Activated gamma-delta T cell treated with Interleukin-2 at 50 U/mL for 16 hours (primary cell): ENCODE measurements at places on chromosomes 3 and 15.

- no peak for DNase-seq
Observed at GRCh38 chr15:48565560-48566482, 79.7 kb downstream of the FBN1 start.

GRCh38 chr3:175179055-175179454 lies 319.9 kb downstream of the NAALADL2 start:
- DNase-seq: no peak

- DNase-seq: no peak
Observed at GRCh38 chr3:52435246-52436101, 9.4 kb downstream of the SEMA3G start.

- no peak for DNase-seq
Observed at GRCh38 chr15:45116006-45116481, 1.9 kb downstream of the DUOXA2 start.

- peak; percentile 11 for DNase-seq
Observed at GRCh38 chr3:146577662-146578061, 27.5 kb downstream of the PLSCR5 start.

- peak; percentile 36 for DNase-seq
Observed at GRCh38 chr3:39126532-39127071, 19.1 kb downstream of the TTC21A start.

- no peak for DNase-seq
Observed at GRCh38 chr3:112354642-112355306, 21.8 kb downstream of the CD200 start.

DNA sequence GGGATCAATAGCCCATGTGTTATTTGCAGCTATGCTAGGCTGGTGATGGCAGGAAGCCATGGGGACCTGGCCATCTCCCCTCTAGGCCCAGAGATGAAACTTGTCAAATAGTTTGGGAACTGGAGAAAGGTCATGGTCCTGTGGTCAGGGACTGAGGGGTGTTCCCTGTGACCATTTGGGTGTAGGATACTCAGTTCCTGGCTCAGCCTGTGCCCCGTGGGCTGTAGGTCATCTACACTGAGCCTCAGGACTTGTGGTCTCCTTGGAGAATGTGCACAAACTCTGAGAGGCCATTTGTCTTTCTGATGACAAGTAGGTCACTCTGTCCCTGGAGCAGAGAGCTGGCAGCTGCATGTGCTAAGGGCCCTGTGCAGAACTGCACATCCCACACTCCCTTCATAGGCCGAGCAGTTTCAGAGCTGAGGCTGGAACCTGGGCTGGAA lies 17.5 kb downstream of the GASK1A start:
- no peak for DNase-seq

- DNase-seq: no peak
Observed at GRCh38 chr15:57122080-57122840, 203.8 kb downstream of the TCF12 start.
